Calu3 (cell line): ENCODE measurements at places on chromosomes 4 and X. TPM values are rescaled to one million over a fixed set of nuclear protein-coding genes. Genes with fewer than 3 reads are reported as not detected.

Gene PNMA5
- total RNA-seq = not detected in 2 replicates

Gene TRMT44
- 21.5 and 37.6 TPM in 2 replicates for total RNA-seq

Gene CENPVL1
- not detected in 2 replicates for total RNA-seq

DNA sequence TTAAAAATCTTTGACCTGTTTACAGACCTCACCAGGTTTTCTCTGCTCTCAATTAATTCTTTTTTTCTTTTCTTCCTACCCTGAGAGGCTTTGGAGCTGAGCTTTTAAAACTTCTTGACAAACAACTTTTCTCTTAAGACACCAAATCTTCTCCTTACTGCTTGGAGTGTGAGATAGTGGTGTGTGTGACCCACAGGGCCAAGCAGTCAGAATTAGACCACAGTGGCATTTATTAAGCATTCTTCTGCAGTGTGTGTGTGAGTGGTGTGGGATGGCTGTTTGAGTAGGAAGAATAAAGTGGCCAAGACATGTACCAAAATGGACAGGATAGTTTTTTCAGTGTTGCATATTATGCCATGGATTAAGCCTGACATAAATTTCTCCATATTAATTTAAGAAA is 665.1 kb downstream of the RAPGEF2 start:
- DNase-seq = no peak

- no peak for DNase-seq
Measured at GRCh38 chr4:175443547-175443946, 368.5 kb downstream of the GPM6A start.

DNA sequence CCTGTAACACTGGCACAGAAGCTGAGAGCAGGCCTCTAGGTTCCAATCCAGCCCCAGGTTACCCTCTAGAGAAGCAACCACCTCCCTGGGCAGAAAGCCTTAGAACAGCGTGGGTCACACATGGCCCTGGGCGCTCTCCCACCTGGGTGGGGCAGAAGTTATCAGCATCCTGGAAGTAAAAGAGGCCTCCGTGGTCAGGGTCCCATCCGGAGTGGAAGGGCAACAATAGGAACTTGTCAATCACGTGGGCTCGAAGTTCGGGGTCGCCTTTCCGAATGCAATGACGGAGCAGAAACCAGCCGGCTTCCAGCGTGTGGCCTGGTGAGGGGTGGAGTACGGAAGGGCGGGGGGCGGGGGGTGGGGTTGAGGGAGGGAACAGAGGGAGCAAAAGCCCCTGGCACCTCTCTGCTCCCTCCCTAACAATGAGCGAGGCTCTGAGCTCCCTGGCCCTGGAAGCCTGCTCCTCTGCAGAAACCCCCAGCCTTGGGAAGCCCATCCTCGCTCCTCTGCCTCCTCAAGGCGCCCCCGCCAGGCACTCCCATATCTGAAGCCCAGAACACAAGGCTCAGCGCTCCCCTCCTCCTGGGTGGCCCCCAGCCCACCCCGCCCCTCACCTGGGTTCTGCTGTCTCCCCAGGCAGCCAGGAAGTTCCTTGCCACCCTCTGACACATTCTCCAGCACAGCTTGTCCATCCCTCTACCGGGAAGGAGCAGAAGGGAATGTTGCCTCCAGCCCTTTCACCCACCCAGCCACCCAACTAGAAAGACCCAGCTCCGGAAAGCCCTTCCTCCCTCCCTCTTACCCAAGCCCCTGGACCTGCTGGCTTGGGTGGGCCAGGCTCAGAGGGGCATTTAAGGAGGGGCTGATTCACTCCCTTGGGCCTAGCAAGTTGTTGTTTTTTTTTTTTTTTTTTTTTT is 2.8 kb downstream of the RENBP start:
- no peak for DNase-seq
